ENCODE measurements at places on chromosomes 5 and 9.

DNA sequence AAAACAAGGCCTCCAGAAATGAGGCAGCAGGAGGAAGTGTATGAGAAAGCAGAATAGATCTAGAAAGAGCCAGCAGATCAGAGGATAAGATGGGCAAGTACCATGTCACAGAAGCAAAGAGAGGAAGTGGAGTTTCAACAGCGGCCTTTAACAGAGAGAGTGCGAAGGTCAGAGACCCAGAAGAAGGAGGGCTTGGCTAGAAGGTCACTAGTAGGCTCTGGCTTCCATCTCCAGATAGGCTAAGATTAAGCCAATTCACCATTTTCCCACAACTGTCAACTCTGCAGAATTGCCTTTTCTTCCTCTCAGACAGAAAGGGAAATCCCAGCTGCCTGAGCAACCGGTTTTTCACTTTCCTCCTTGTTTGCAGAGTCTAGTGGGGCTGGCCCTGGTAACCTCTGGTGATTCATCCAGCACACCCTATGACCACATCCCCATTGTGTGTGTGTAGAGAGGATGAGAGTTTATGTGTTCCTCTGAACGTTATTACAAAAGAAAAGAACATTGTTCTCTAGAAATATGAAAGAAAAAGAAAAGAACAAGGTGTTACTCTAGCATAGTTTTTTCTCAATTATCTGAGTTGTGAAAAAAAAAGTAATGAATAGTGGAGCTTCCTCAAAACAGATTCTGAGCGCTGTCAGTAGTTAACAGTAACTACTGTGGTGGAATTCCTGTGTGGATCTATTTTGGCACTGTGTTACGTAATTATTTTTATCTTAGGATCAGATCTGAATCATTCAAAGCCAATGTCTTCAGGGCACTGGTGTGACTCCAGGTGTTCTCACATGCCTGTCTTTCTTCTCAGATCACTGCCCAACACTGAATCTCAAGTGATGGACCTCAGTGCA, 220.4 kb downstream of the ARRDC3 start:
- no peak for DNase-seq

DNA sequence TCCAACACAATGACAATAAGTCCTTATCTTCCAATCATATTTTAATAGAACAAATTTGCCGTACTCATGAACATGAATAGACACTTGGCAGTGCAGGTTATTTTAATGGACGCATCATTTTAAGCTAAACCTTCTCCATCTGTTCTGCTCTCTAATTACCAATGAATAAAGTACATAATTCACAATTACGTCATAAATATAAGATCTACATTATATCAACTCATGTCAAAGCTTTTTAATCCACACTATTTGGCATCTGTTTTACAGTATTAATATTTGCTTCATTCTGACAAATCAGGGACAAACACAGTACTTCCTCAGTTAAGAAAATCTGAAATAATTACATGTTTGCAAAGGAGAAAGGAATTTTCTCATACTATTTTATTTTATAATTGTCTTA, 344.1 kb upstream of the DMAC1 start:
- DNase-seq = peak; percentile 12

GRCh38 chr9:81462801-81463200, 226.5 kb downstream of the TLE1 start:
- DNase-seq = no peak

- DNase-seq = no peak
Measured at GRCh38 chr5:7755958-7756357, 95.0 kb downstream of the CFAP90 start.

- no peak for DNase-seq
Measured at GRCh38 chr9:93614830-93615468, 38.6 kb downstream of the PHF2 start.

GRCh38 chr9:10875752-10876151, 262.9 kb upstream of the PTPRD start:
- no peak for DNase-seq

DNA sequence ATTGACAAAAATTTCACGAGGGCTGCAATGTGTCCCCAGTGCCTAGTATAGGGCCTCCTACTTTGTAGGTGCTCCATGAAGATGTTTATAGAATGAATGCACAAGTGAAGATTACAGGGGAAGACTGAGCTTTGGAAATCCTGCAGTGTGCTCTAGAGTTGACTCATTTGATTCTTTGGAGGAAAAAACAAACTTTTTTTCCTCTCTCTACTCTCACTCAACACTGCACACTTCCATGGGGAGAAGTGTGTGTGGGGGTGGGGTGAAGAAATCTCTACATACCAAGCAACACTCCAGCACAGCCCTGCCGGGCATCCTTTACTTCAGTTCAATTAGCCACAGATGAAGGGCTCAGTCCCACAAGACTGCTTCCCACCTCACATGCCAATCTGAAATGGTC, 49.4 kb upstream of the KLF9 start:
- no peak for DNase-seq

DNA sequence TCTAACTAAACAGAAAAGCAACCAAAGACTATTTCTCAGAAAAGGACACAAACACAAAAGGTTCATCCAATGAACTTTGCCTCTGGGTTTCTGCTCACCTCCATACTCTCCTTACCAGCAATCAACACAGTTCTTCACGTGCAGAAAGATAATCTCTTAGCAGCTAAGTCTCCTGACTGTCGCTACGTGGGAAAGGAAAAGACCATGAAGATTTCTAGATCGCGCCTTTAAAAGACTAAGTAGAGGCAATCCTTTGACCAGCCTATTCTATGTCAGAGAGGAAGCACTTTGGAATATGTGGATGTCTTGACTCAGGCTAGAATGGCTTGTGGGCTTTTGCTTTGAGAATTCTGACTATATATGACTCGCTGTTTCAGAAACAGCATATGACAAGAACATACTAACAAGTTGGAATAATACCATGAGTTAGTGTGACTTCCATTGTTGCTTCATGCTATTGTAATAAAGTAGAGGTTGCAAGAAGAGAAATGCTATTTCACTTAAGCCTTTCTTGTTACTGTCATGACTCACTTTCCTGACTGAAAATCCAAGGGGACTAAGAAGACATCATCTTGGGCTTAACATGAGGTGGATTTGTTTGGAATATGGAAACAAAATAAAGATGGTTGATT, 339.5 kb upstream of the RFX3 start:
- no peak for DNase-seq

DNA sequence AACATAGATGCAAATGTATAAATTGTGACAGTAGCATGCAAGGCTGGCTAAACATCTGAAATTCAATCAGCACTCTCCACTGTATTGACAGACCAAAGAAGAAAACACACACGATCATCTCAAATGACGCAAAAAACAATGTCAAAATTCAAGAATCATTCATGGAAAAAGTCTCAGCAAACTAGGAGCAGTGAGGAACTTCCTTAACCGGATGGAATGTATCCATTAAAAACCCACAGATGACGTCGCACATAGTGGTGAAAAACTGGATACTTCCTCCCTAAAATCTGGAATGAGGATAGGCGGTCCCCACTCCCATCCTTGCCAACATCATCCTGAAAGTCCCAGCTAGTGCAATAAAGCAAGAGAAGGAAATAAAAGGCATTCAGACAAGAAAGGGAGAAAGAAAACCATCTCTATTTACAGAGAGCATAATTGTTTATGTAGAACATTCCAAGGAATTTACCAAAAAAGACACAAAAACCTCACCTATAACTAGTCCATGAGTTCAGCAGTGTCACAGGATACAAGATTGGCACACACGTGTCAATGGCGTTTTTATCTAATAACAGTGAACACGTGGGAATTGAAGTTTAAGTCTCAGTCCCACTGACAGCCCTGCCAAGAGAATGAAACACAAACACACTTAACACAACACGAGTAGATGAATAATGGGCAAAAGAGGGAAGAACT, 14.1 kb upstream of the CEP72 start:
- no peak for DNase-seq

- no peak for DNase-seq
Measured at GRCh38 chr9:77769246-77769645, 121.1 kb upstream of the GNA14 start.

DNA sequence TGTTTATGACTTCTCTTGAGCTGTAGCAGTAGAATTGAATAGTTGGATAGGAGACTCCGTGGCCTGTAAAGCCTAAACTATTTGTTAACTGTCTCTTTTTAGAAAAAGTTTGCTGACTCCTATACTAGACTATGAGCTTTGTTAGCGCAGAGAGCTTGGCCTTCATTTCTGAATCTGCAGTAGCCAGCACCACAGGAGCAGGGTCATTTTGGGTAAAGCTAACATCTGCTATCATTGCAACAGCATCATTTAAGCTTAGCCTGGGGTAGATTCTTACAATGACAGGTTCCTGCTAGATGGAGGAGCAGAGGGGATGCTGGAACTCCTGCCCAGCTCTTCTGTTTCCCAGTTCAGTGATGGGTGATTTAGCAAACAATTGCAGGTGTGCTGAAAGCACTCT, 133.7 kb upstream of the ASTN2 start:
- no peak for DNase-seq

DNA sequence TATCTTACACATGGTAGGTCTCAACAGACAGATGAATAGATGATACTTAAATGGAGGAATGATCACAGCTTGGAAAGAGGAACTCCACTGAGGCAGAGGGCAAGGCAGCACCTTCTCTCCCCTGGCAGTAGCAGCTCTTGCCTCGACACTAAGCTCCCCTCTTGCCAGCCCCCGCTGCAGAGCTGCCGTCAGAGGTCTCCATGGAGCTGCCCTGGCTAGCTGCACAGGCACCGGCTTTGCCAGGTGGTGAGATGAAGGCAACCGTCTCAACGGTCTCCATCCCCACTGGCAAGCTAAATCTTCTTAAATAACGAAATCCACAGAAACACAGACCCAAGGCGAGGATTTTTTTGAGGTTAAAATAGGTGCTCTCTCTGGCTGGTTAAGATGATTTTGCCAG, 81.2 kb downstream of the CRB2 start:
- no peak for DNase-seq

DNA sequence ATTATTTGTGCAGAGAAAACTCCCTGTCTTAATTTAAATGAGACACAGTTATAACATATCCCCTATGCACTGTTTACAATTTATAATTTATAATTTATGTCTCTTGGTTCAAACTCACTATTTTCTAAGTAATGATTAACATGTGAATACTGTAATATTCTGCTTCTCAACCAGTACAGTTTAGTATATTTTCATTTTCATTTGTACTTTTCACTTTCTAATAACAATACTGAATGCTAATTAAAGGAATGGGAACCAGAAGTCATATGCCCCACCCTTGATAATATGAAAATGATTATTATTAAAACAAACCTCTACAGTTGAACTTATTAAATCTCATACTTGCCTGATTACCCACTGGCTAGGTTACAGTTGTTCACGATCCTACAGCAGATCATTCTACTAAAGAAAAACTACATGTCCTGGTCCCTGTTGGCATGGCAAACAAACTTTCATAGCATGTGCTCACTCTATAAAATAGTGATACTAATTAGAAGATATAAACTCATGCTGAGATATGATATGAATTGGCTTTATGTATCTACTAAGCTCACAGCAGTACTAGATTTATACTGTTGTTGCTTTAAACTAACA, 66.4 kb downstream of the POU5F2 start:
- no peak for DNase-seq

GRCh38 chr9:123115146-123115913, 81.9 kb downstream of the GPR21 start:
- no peak for DNase-seq

- DNase-seq = no peak
Measured at GRCh38 chr9:19199012-19199411, 31.5 kb upstream of the DENND4C start.

- DNase-seq = no peak
Measured at GRCh38 chr9:20352591-20352990, 269.7 kb downstream of the MLLT3 start.

- DNase-seq = no peak
Measured at GRCh38 chr5:133321833-133322420, 270.1 kb downstream of the HSPA4 start.

DNA sequence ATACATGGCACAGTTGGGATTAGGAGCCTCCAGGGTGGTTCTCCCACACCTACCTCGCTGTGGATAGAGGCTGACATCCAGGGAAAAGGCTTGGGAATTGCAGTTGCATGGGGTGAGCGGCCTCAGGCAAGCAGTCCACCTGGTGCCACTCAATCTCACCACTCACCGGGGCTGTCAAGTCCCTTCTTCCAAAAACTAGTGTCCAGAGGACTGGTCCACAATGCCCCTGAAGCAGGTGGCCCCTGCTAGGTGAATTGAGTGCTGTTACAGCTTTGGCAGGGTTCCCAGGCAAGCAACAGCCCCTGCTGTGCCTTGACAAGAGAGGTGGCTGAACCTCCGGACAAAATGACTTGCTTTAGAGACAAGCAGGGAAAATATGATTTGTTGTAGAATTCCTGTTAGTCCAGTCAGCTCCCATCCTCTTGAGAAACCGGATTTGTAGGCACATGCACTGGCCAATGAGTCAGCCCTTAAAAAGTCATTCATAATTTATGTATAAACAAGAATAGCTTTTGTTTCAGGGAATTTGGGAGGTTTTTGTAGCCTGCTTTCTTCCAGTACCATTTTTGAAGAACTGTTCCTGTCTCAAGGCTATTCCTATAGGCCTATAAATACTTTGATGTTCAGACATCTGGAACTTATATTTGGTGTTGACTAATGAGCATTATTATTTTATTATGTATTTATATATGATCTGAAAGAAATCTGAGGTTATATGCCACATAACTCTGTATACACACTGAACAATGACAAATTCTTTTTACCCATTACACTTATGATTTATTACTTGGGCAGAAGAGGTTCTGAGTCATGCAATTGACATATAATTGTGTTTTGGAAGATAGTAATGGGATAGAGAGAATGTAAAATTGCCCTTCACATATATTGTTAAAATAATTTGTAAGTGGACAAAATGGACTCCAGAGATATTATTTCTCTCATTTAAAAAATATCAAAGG, 411.1 kb downstream of the ACTL7B start:
- DNase-seq = peak; percentile 80

DNA sequence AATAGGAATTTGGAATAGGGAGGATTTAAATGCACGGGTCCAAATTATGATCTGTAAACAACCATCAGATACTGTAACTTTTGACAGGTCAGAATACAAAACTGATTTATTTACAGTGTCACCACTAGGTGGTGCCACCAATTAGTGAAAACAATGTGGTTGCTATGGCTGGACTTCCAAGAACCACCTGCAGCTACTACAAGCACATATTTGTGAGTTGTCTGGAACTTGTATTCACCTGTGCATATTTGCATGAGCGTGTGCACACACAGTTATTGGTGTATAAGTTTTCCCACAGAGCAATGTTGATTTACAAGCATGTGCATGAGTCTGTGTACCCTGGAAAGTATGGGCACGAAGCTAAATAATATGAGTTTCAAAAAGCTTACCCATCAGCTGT, 3.0 kb upstream of the HRCT1 start:
- DNase-seq = peak; percentile 65

GRCh38 chr9:111668026-111668573, 6.7 kb downstream of the GNG10 start:
- no peak for DNase-seq

GRCh38 chr9:110077925-110078324, 130.0 kb downstream of the C9orf152 start:
- DNase-seq = no peak

GRCh38 chr9:113349066-113349444, 286 bp upstream of the BSPRY start:
- DNase-seq = no peak
